IMR-90 (cell line): ENCODE measurements at places on chromosomes 13 and 19. TPM values are rescaled to one million over a fixed set of nuclear protein-coding genes. Genes with fewer than 3 reads are reported as not detected.

SOX1 gene
- total RNA-seq, result not detected in 2 replicates

DNA sequence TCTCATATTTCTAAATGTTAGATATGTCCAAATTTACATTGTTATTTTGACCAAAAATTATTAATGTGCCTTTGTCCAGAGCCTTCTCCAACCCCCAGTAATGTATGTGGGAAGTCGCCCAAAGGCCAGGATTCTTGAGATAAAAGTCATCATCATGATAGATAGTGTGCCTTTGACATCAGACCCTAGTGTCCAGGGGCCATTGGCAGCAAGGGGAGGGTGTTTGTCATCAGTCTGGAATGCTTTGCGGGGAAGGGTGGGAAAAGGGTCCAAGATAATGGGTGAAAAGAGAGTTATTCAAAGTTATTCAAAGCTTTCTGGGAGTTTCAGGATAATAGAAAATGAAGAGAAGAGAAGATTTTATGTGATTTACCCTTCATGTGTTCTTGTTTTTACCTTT, 909.5 kb upstream of the GPC6 start:
- no peak overlapping the region for H3K27ac ChIP-seq
- no peak overlapping the region for H3K4me3 ChIP-seq
- DNase-seq, result peak; percentile 24
- H3K36me3 ChIP-seq, result no peaks in the 10 kb centered on the region

- no peak overlapping the region for H3K27ac ChIP-seq
- peak; percentile 7 for DNase-seq
- no peaks in the 10 kb centered on the region for H3K27me3 ChIP-seq
- H3K36me3 ChIP-seq, result 0 out of 2 replicates have a peak, but pooled peaks cover 1% of the 10 kb centered on the region
- no peaks in the 10 kb centered on the region for H3K4me1 ChIP-seq
These were observed 18.6 kb downstream of the ZNF233 start for GRCh38 chr19:44278181-44278690.

GRCh38 chr19:45294291-45295029, 28.2 kb downstream of the CKM start:
- no peak overlapping the region for H3K4me3 ChIP-seq
- DNase-seq, result no peak

DNA sequence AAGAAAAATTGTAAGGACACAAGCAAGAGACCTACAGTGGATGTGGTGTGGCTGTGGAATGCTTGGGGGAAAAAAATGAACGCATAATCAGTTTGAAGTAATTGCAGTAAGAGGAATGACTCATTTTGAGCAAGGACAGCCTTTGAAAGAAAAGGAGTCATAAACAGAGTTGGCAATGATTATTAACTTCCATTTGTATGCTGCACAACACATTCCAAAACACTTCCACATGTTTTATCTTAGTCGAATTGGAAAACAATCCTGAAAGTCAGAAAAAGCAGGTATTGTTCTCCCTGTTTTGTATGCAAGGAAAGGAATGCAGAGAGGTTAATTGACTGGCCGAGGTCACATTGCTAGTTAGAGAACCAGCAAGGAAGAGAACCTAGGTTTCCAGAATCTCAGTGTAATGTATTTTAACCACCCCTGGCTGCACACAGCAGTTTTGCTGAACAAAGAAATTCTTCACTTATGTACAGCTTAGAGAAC, 630.0 kb upstream of the MIR17HG start:
- H3K4me1 ChIP-seq, result no peaks in the 10 kb centered on the region
- peak; percentile 10 for DNase-seq
- no peak overlapping the region for H3K27ac ChIP-seq
- H3K4me3 ChIP-seq, result no peak overlapping the region
- no peaks in the 10 kb centered on the region for H3K27me3 ChIP-seq

DNA sequence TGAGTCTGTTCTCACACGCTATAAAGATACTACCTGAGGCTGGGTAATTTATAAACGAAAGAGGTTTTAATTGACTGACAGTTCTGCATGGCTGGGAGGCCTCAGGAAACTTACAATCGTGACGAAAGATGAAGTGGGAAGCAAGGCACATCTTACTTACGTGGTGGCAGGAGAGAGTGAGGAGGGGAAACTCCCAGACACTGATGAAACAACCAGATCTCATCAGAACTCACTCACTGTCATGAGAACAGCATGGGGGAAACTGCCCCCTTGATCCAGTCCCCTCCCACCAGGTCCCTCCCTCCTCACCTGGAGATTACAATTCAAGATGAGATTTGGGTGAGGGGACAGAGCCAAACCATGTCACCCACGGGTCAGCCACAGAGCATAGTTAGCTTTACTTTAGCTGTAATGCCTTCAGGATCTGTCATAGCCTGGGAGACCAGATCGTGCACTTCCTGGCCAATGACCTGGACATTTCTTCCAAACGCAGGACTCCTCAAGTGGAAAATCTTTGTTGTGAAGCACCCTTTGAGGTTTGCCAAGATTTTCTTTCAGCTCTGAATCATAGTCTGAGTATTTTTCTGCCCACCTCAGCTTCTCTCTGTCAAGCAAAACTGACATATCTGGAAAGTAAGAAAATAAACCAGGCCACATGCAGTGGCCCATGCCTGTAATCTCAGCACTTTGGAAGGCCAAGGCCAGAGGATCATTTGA, 25.2 kb upstream of the HIF3A start:
- no peaks in the 10 kb centered on the region for H3K36me3 ChIP-seq
- no peak overlapping the region for H3K27ac ChIP-seq
- H3K4me1 ChIP-seq, result peaks cover 3% of the 10 kb centered on the region; the same call in 1 of the 2 replicates
- H3K4me3 ChIP-seq, result no peak overlapping the region
- peak; percentile 70 for DNase-seq
- peaks cover 19% of the 10 kb centered on the region for H3K27me3 ChIP-seq
